Suppressor macrophage treated with lipopolysaccharide for 4 hours (primary cell): ENCODE measurements at places on chromosomes 7 and 10.

DNA sequence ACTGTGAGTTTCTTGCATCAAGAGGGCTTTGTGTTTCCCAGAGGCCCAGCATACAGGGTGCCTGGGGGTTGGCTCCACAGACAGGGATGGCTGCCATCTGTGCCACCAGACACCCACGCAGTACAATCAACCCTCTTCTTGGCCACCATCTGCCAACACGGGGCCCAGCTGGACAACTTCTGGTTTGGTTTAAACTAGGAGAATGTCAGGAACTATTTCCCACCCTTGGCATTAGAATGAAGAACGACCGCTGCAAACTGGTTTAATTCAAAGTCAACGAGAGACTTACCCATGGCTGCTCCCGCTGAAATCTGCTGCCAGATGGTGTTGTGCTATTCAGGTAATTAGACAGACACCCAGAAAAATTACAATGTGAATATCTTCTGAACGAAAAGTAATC is 27.8 kb downstream of the NMT2 start:
- no peak for DNase-seq

DNA sequence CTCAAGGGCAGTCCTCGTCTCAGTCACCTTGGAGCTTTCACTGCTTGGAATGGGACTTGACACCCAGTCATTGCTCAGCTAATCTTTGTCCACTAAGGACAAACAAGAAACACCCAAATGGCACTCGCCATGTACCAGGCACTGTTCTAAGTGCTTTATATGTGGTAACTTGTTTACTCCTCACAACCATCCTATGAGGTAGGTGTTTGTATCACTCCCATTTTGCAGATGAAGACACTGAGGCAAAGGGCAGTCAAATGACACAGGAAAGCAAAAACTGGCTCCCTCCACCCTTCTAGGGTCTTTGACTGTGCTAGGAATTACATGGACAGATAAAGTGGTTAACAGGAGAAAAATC is 24.7 kb downstream of the DNAJB12 start:
- no peak for DNase-seq

DNA sequence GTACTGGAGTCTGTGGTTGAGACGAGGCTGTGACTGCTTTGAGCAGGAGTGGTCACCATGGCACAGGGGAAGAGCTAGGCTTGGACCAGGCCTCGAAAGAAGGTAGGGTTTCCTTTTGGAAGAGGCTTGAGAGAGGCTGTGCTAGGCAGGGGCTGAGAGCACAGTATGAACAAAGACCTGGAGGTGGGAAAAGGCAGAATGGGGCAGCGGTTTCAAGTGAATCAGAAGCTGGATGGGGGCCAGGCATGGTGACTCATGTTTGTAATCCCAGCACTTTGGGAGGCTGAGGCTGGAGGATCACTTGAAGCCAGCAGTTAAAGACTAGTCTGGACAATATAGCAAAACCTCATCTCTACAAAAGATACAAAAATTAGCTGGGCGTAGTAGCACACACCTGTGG is 65.9 kb downstream of the CLIP2 start:
- DNase-seq = peak; percentile 61

DNA sequence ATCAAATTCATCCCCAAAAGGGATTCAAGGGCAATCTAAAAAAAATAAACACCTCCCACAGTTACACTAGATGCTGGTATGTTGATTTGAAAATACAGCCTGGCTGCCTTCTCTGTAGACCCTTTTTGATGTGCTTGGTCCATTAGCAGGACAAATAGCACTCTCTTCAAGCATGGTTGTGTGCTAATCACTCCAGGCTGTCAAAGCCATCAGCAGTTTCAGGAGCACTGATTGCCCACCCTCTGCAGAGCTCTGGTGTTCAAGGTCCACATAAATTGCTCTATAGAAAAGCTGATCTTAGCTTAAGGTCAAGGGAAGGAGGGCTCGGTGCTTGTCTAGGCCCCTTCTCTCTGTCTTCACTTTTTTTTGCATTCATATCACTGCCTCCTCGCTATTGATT is 35.4 kb downstream of the PRR15 start:
- no peak for DNase-seq

DNA sequence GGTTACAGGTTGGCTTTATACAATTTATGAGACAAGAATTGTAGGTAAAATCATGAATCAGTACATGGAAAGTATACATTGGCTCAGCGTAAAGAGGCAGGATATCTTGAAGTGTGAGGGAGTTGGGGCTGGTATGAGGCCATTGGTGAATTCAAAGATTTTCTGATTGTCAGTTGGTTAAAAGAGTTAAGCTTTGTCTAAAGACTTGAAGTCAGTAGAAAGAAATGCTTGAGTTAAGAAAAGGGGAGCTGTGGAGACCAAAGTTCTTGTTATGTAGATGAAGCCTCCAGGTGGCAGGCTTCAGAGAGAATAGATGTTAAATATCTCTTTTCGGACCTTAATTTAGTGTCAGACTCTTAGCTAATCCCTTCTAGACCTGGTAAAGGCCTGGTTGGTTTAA is 341.0 kb downstream of the GALNT17 start:
- no peak for DNase-seq

- DNase-seq = no peak
Measured at GRCh38 chr7:101015626-101016025, 4.3 kb upstream of the MUC17 start.

GRCh38 chr10:72764151-72764550 is 72.2 kb downstream of the MCU start:
- DNase-seq = no peak
